Lower leg skin (tissue), 4 donors: ENCODE measurements at places on chromosomes 7 and 10.

DNA sequence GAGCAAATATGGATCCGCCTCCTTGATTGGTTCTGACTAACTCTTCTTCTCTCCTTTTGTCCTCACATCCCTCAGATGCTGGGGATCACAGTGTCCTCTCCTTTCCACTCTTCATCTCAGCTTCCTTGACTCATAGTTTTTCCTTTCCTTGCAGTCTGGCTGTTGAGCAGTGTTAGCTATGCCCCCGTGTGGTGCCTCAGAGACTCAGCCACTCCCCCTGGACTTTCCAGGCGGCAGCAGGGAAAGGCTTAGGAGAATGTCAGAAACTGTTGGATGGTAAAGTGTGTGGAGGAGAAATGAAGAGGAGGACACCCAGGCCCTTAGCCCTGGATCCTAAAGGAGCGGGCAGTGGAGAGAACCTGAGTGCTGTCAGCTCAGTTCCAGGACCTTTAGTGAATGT, 267.5 kb downstream of the CELF2 start:
- DNase-seq, result no peak

- DNase-seq, result no peak
These were observed 30.5 kb upstream of the ARMC3 start for GRCh38 chr10:22897371-22897770.

GRCh38 chr10:131086094-131086493, 225.4 kb downstream of the TCERG1L start:
- no peak for DNase-seq

DNA sequence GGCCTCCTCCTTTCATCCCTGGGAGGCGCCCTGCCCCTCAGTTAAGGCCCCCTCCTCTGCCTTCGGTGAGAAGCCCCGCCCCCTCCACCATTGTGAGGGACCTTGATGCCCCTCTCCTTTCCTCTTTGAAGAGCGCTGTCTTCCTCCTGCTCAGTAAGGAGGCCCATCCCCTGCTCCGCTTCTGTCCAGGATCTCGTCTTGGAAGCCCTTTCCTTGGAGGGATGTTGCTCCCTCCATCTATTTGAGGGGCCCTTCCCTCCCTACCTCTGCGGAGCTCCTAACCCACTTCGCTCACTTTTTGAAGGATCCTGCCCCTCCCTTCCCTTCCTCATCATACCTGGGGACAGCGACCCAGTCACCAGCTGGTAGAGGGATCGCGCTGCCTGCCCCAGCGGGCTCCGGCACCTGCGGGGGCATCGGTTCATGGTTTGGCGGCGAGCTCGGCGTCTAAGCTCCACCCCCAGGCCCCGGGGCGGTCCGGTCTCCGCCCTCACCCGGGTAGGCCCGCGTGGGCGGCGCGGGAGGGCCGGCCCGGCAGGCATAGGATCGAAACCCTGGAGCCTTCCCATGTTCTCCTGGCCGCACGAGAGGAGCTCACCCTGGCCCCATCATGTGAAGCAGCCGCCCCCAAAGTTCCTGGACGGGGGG, 4.1 kb downstream of the KCNIP2 start:
- no peak for DNase-seq
